ENCODE measurements at places on chromosomes 5 and 9. TPM values are rescaled to one million over a fixed set of nuclear protein-coding genes. Genes with fewer than 3 reads are reported as not detected.

NR5A1 gene
- not detected for total RNA-seq

PCA3 gene
- not detected for total RNA-seq

GARIN3 gene
- not detected for total RNA-seq

GZMA gene
- total RNA-seq, result not detected

CATSPER3 gene
- total RNA-seq, result 0.29 TPM

OBP2B gene
- total RNA-seq, result not detected

AFAP1L1 gene
- 17.2 TPM for total RNA-seq

PRLR gene
- total RNA-seq, result 0.35 TPM

HAVCR2 gene
- not detected for total RNA-seq

FAM13B gene
- 4.0 TPM for total RNA-seq

TRIM7 gene
- 2.7 TPM for total RNA-seq

ENG gene
- total RNA-seq, result 10.6 TPM

MEIKIN gene
- total RNA-seq, result not detected

All from epithelial cell of proximal tubule (primary cell).